ENCODE measurements at places on chromosomes 1 and 21.
A peak's percentile ranks its signal among the peaks of the same experiment; 100 is the strongest.

DNA sequence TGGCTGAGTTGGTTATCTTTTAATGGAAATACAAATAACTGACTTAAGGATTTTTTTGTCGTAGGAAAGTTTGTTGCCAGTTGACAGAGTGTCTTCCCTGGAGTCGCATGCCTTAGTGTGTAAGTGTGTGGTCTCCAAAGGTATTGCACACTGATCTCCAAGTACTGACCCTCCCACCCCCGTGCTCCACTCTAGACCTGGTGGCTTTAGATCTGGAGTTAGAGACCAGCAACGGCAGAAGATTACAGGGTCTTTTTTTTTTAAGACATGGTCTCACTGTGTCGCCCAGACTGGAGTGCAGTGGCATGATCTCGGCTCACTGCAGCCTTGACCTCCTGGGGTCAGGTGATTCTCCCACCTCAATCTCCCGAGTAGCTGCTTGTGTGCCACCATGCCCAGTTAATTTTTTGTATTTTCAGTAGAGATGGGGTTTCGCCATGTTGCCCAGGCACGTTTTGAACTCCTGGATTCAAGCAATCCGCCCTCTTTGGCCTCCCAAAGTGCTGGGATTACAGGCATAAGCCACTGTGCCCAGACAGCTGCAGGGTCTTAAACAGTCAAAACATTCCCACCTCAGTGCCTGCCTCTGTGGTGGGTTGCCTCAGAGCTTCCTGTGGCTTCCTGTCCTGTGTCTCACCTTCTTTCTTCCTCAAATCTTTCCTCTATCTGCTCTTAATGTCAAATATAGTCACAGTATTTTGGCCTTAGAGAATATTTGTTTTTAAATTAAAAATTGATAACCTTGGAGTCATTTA, 6.9 kb downstream of the TRAPPC10 start:
- DNase-seq, result peak; percentile 13

- DNase-seq, result no peak
Measured at GRCh38 chr1:8706995-8707396, 110.4 kb downstream of the RERE start.

DNA sequence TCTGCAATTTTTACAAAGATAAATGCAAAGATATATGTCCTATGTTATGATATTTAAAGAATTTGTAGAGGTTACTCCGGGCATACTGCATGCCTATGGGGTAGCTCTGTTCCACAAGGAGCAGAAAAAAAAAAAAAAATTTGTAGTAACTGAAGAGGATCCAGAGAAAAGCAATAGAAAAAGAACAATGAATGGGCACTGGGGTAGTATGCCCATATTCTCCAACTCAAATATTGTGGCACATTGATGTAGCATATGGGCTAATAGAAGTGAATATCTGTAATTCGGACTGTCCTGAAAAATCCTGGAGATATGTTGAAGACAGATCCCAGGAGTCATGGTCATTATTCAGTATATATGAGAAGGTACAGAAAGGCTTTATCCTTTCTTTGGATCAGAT, 1.1 kb upstream of the AKIRIN1 start:
- no peak for DNase-seq

- no peak for DNase-seq
Measured at GRCh38 chr1:184623404-184623803, 131.3 kb downstream of the EDEM3 start.

GRCh38 chr1:206703661-206704060, 19.0 kb downstream of the MAPKAPK2 start:
- no peak for DNase-seq

DNA sequence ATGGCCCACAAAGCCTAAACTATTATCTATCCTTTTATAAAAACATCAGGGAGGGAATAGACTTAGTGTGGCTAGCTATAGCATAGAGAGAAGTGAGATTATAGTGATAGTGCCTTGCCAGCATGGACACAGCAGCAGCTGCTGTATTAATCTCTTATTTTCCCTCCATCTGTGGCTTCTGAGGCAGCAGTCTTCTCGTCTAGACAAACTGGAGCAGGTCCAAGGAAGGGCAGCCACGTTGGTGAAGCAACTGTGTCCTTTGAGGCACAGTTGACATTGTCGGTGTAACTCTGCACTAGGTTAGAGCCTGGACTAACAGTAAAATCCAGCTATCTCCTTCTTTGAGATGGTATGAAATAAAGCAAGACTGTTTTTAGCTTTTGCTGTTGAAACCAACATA, 131.3 kb downstream of the CACHD1 start:
- no peak for DNase-seq

GRCh38 chr1:248144513-248145198, at the start of gene OR2M5:
Gene OR2M5, plus strand, starts transcription at chr1:248145148. Its CDS starts 0 bp downstream, at chr1:248145148.
- no peak for DNase-seq

GRCh38 chr1:165276314-165276713, 80.2 kb downstream of the LMX1A start:
- no peak for DNase-seq

DNA sequence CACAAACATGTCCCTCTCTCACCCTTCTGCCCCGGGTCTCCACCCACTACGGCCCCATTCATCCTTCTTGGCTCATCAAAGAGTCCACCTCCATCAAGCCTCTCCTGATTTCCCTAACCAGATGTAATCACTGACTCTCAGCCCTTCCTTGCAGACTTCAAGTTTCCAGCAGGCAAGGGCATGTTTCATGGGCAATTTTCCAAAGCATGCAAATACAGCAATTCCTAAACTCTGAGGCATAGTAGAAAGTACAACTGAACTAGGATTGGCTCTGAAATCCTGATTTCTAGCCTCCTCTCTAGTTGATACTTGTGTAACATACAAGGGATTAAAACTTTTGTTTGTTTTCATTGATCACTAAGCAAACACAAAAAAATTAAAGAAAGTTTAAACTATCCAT, 109.1 kb upstream of the GADD45A start:
- DNase-seq, result no peak

DNA sequence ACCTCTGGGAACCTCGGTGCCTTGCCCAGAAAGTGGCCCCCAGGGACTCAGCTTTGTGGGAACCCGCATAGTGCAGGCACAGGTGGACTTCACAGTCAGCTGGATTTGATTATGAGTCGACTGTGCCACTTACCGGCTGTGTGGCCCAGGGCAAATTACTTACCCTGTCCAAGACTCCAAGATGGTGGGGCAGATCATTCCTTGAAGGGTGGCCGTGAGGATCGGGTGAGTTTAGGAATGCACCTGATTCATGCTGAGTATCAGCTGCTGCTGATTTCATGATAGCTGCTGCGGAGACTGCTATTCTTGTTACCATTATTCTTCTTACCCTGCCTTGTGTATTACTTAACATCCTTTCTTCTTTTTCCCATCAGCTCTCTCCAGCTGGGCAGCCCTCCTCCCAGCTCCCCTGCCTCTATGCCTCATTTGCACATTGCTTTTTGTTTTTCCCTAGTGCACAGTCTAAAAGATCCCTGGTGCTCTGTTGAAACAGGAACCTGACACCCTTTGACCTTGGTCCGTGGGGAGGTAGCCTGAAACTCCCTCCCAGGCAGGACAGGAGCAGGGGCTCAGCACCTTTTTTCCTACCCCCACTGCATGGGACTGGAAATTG, 40.5 kb upstream of the FHAD1 start:
- no peak for DNase-seq

DNA sequence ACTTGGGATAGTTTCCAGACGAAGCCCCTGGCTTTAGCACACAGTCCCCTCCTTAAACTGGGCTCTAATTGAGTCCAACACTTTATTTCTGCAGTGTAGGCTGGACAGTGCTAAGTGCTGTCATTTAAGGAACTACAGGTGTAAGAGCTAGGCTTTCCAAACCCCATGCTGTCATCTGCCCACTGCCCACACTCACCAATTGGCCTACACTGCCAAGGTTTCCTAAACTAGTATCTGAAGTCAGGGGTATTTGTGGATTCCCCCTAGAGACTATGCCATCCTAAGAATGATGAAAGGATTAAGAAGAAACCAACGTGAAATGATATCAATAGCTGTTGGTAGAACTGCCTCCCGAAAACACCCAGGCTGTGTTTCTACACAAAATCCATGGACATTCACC, 160.9 kb downstream of the TBX15 start:
- DNase-seq, result no peak

DNA sequence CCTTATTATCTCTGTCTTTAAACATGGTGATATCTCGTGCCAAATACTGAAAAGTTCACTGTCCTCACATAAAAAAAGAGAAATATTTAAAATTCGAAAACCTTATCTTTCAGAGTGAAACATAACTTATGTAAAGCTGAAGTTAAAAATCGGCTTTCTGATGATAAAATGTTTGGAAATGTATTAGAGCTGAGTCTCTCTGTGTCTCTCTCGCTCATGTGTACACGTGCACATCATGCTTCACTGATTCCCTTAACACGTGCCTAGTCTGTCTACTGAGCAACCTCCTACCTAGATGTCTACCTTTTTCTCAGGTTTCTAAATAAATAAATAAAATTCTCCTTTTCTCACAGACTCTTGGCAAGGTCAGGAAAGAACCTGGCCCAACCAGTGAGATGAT, 17.1 kb downstream of the HHIPL2 start:
- DNase-seq, result no peak

DNA sequence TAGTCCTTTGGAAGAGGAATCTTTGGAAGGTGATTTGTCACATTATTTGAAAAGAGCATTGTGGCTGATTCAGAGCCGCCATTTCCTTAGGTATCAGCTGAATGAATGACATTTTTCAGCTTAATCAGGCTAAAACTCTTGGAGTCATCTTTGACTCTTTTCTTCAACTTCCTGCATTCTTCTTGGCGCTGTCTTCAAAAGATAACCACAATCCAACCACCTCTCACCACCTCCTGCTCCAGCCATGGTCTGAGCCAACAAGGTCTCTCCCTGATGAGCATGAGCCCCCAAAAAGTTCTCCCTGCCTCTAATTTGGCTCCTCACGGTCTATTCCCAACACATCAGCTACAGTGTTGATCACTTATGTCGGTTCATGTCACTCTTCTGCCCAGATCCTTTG, 297.6 kb upstream of the RUNX1 start:
- DNase-seq, result no peak

GRCh38 chr1:111538343-111539025, 35.1 kb upstream of the ADORA3 start:
- no peak for DNase-seq

DNA sequence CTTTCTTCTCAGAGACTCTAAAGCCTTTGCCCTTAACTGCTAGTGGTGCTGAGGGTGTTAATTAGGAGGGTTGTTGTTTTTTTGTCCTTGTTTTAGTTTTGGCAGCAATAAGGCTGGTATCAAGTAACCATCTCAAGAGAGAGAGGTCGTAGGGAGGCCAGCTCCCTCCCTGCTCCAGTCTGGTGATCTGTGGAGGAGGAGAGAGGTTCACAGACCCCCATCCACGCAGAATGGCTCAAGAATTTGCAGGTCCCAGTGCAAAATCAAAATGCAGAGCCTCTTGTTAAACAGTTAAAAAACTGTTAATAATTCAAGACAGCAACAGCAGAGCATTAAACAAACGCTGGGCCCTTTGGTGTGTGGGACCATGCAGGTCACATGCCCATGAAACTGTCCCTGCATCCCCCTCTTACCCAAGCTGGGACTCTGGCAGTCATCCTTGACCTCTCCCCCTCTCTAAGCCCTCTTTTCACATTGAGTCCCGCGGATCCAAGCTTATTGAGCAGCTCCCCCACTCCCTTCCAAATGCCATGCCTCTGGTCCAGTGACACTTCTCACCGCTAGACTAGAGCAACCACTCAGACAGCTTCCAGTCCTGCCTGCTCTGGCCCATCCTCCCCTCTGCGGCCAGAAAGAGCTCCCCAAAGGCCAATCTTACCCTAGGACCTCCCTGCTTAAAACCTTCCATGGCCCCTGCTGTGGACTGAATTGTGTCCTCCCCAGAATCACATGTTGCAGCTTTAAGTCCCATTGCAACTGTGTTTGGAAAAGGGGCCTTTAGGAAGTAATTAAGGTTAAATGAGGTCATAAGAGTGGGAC, 47.7 kb upstream of the RPL11 start:
- DNase-seq, result no peak

- DNase-seq, result no peak
Measured at GRCh38 chr1:89971600-89971999, 23.3 kb upstream of the ZNF326 start.

- peak; percentile 9 for DNase-seq
Measured at GRCh38 chr1:172180501-172181285, 239.8 kb upstream of the C1orf105 start.

DNA sequence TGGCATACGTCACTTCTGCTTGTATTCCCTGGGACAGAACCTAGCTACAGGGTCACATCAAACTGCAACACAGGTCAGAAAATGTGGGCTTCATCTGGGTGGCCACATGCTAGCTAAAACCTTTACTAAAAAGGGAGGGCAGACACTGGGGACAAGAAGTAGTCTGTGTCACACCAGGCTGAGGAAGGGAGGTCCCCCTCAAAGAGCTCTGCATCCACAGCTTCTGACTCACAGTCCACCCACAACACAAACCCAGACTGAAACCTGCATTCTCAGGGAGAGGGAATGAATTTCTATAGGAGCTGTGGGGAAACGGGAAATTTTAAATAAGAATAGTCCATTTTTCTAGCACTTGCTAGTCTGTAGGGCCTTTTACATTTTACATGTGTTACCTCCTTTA, 16.2 kb downstream of the OLIG2 start:
- no peak for DNase-seq

DNA sequence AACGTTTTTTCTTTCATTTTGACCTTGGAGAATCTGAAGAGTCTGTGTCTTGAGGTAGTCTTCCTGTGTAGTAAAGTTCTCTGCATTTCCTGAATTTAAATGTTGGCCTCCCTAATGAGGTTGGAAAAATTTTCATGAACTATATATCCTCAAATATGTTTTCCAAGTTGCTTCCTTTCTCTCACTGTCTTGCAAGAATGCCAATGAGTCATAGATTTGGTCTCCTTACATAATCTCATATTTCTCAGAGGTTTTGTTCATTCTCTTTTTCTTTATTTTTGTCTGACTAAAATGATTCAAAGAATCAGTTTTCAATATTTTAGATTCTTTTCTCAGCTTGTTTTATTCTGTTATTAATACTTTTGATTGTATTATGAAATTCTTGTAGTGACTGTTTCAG, 87.6 kb downstream of the DRAM2 start:
- no peak for DNase-seq

GRCh38 chr1:41662765-41663437, 178.4 kb upstream of the EDN2 start:
- DNase-seq, result no peak

GRCh38 chr1:67441183-67441582, 11.0 kb upstream of the SERBP1 start:
- no peak for DNase-seq

- DNase-seq, result no peak
Measured at GRCh38 chr1:7539769-7540175, 231.3 kb upstream of the VAMP3 start.

- DNase-seq, result no peak
Measured at GRCh38 chr1:89069951-89070350, 4.9 kb upstream of the GBP1 start.

- DNase-seq, result no peak
Measured at GRCh38 chr1:234698686-234699085, 88.7 kb upstream of the IRF2BP2 start.
